ENCODE measurements at places on chromosomes 1 and 21.
A peak's percentile ranks its signal among the peaks of the same experiment; 100 is the strongest.

DNA sequence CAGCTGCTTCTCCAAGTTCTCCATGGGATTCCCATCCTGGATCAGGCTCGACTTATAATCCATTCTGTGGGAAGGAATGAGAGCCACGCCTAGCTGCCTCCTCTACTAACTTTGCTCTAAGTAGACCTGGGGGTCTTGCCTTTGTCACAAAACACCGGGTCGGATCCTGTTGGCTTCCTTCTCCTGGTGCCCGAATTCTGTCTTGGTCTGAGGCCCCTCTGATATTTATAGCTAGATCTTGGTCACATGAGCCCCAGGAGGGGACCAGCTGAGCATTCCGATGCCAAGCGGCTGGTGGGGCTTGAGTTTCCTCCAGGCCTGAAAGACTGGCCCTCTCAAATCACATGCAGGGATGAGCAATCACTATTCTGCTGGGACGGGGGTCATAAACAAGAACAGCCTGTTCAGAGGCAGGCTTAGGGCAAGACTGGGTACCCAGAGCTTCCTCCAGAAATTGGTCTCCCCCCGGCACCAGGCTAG, at the start of gene TRIM63:
Gene TRIM63 (minus strand): TSS at position 199 of the 480 bp plus-strand sequence. CDS start 136 bp downstream, at position 63.
- no peak for ATAC-seq

DNA sequence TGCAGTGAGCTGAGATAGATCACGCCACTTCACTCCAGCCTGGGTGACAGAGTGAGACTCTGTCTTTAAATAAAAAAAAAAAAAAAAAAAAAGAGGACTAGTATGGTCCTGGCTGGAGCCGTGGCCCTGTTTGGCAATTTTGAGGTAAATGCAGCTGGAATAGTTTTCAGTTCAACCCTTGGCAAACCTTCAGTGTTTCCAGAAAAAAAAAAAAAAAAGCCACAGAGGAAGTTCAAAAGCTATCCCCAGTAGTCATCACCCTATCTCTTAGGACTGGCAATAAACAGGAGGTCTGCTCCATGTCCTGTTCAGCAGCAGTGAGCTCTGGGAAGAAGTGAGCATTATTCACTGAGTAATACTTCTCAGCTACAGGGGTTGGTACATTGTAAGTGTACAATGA, 56.8 kb upstream of the ERRFI1 start:
- peak; percentile 58 for ATAC-seq

GRCh38 chr21:35882791-35883240, 177.5 kb downstream of the SETD4 start:
- no peak for ATAC-seq

DNA sequence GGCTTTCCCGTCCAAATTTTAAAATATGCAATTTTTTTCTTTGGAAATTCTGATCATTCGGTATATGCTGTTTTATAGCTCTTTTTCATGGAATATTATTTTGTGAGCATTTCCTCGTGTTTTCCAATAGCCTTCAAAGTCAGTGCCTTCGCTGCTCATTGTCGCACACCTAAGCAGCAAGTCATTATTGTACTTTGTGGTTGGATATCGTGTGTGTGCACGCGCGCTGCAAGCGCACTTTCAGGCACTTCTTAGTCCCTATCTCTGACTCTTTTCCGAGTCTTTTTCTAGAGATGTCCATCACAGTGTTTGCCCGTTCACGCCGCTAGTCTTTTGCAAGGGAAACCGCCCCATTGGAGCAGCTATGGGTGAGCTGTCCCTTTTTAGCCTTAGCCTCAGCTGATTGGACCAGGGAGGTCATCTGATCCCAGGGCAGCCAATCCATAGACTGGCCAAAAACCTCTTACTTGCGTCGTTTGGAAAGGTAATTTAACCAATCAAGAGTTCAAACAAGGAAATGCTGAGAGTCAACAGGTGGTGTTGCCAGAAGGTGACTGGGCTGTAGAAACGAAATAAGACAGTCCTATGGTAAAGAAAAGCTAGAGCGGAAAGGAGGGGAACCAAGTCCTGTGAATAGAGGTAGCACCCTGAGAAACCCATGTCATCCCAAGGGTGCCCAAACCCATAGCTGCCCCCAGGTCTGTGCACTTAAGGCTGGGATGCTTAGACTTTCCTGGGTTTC, 710 bp upstream of the HYI start:
- peak; percentile 53 for ATAC-seq

- no peak for ATAC-seq
Measured at GRCh38 chr1:108182959-108183700, 17.0 kb downstream of the SLC25A24 start.

DNA sequence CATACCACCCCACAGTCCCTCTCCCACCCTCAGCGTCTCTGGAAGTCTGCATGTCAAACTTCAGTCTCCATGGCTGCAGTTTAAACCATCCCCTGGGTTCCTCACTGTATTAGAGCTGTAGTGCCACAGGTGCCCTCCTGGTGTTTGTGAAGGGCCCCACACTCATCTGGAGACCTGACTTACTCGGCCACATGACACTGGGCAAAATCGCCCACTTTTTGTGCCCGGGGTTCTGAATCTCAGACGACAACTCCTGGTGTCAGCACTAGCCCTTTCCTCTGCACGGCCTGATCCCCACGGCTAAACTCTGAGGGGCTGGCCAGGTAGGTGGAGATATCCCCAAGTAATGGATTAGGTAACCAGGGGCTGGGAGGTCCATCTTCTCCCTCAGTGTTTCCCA, 6.5 kb downstream of the INKA2 start:
- no peak for ATAC-seq

GRCh38 chr1:225866061-225866837, 15.9 kb downstream of the TMEM63A start:
- peak; percentile 48 for ATAC-seq

DNA sequence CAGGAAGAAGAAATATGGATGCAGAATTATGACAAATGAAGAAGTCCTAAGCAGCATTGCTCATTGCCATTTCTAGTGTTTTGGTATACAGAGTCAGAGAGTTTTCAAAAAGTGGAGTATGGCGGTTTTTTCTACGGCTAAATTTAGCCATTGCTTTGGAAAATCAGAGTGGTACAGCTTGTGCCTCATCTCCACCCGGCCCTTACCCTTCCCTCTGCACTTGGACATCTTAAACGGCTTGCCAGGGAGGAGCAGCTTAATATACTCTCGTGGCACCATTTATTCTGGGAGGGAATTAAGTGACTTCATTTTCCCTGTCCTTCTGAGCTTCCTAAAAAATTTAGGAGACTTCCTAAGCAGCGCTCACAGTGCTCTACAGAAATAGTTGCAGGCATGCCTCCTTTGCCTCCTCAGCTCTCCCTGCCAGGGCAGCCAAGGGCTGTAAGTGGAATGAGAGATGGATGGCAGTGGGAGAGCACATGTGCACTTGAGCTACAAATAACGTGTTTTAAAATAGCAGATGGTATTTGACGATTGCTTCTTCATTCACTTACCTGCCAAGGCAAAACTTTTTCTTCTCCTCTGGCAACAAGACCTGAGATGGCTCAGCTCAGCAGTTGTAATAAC, 51.5 kb upstream of the VAMP3 start:
- ATAC-seq, result no peak

DNA sequence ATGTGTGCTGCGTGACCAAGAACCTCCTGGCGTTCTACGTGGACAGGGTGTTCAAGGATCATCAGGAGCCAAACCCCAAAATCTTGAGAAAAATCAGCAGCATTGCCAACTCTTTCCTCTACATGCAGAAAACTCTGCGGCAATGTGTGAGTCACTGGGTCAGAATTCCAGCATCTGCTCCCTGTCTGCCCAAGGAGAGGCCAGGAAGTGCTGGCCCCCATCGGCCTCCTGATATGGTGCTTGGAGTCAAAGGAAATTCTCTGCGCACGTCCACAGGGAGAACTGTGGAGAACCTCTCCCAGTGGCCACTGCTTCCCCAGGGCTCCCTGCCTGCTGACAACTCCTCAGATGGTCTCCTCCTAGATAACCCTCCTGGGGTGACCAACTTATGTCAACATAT, 25.6 kb upstream of the IL20 start:
- peak; percentile 93 for ATAC-seq

GRCh38 chr1:196178083-196178635, 430.1 kb downstream of the KCNT2 start:
- ATAC-seq, result no peak

DNA sequence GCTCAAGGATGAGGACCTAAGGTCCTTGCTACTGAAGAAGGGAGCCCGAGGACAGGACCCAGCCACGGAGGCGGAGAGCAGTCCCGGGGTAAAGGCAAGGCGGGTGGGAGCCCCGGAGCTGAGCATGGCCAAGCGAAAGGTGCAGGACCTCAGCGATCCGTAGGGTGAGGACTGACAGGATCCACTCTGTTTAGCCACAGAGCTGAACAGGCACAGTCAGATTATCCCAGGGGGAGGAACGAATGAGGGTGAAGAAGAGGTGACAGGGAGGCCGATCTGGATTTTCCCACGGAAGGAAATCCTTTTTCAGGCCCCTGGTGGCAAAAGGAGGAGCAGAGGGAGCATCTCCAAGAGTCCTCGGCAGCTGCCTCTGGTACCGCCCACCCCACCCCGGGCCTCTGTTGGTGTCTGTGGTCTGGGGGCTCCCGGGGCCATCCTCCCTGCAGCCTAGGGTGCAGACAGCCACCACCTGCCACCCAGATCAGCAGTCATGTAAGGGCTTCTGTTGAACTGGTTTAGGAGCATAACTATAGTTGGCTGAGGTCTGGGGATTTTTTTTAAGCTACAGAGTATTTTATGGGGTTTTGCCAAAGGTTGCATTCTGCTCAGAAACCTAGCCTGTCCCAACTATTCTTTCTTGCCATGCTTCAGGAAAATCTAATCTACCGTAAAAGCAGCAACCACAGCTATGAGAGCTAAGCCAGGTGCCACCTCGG, 32.3 kb upstream of the LBR start:
- ATAC-seq, result peak; percentile 4

DNA sequence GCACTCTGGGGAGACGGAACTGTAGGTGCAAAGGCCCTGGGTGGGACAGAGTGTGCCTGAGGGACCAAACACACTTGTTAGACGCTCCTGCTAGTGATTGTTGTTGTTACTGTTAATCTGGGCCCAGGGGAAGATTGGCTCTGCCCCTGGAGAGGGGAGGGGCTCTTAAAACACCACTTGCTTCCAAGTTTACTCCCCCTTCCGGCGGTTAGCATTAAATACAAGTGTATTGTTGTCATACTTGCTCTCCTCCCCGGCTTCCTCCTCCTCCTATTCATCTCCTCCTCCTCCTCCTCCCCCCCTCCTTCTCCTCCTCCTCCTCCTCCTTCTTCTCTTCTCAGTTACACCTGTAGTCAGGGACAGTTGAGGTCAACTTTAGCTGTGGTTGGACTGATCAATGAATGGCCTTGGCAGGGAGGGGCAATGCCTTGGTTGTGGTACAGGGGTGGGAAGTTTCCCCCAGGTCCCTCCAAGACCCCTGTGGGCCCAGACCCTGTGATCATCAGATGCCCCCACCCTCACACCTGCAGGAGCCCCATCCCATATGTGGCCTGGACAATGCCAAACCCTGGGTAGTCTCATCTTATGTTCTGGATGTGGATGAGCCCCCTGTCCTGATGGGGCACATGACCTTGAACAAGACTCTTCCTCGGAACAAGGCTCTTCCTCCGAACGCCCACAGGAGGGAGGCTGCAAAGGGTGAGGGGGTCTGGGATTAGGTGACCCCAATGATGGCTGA, 217.3 kb downstream of the PTPRU start:
- ATAC-seq, result no peak

- ATAC-seq, result no peak
Measured at GRCh38 chr1:63950023-63950422, 176.2 kb downstream of the ROR1 start.

DNA sequence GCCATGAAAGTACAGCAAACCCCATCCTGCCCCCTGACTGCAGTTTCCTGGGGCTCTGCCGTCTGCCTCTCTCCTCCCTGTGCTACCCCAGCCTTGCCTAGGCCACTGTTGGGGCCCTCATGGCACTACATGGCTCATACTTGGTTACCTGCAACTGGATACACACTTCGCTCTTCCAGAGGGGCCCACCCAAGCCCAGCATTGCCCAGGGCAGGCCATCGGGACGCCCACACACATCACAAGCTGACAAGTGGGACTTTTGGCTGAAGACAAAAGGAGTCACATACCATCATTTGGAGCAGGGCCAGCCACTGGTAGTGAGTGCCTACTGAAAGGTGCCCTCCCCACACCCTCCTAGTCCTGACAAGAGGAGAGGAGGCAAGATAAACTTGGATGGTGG, 82.8 kb downstream of the CD247 start:
- ATAC-seq, result no peak

DNA sequence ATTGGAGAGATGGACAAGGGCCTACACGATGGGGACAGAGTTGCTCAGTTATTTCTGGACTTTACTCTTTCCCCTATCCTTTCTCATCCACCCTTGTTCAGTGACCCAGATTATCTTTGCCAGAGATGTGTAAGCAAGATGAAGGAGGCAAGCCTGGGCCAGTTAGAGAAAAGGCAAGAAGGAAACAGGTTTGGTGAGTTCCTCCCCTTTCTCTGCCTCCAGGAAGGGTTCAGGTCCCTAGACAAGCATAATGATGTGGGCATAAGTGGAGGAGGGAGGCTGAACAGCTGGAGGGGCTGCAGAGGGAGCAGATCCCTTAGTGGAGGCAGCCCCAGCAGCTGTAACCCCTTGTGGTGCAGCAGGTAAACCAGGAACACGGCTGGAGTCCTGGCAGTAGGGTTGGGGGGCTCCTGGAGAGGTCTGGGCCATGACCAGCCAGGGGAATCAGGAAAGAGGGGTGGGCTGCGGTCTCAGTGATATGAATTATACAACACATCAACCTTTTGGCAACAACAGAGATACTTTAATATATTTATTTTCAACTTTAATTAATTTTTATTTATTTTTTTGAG, 9.2 kb upstream of the CDC42 start:
- no peak for ATAC-seq

GRCh38 chr1:218942431-218942830, 231.2 kb upstream of the LYPLAL1 start:
- ATAC-seq, result no peak

DNA sequence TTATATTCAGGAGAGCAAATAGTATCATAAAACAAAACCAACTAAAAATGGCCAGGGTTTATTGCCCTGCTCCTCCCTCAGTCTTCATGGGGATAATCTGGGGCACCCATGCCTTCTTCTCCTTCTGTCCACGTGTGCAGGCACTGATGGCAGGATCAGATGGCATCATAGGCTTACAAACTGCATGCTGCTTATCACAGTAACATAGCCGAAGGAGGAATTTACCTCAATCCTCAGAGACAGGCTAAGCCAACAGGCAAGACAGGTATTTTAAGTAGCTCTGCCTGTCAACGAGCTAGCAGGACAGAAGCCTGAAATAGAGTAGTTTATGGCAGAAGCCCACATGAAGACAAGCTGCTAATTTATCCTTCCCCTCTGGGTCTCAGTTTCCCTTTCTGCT, 9.4 kb downstream of the LAMB3 start:
- no peak for ATAC-seq

DNA sequence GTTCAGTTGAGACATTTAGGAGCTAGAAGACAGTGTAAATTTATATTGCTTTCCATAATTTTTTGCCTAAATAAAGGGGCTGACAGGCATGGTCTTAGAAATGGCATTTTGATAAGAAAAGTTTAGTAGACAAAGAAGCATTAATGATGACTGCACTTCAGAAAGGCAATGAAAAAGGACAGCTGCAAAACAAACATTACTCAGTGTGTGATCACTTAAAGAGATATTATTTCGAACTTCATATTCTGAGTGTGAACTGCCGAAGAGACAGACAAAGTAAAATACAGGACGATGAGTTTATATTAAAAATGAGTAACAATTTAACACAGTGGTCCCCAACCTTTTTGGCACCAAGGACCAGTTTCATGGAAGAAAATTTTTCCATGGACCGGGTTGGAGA, 243.1 kb downstream of the DPYD start:
- no peak for ATAC-seq

GRCh38 chr1:228003461-228004330, 3.1 kb upstream of the WNT3A start:
- ATAC-seq, result no peak

All from SK-N-SH treated with all-trans-retinoic acid at 6 μM for 48 hours (cell line).